ENCODE measurements at places on chromosomes 11 and 22.

- no peak for DNase-seq
Observed at GRCh38 chr11:13206086-13206640, 71.4 kb upstream of the BMAL1 start.

GRCh38 chr11:95676308-95676707, 113.3 kb downstream of the FAM76B start:
- no peak for DNase-seq

DNA sequence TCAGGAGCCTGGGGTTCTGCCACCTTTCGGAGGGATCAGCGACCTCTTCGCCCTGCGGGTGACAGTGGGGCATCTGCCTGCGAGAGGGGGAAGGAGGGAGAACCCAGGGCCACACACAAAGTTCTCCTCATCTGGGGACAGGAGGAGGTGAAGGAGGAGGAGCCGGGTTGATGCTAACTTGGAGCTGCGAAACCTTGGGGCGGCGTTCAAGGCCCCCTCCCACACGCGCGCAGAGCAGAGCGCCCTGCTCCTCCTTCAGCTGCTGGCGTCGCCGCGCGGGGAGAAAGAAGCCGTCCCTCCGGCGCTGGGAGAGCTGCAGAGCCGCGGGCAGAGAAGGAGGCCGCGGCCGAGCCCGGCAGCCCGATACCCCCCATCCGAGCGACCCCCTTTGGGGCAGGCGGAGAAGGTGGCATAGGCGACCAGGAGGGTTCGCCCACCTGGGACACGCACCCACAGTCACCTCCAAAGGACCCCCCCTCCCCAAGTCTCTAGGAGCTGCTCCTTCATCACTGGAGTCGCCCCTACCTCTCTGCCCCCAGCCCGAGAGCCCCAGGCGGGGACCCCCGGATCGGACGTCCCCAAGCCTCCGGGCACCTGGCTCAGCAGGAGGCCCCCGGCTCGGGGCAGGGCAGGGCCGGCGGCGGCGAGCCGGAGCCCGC, at the start of gene RASD2:
Gene RASD2 (plus strand): TSS at position 237 of the 659 bp plus-strand sequence. CDS start 5,979 bp downstream, outside the sequence.
- DNase-seq: peak; percentile 39

DNA sequence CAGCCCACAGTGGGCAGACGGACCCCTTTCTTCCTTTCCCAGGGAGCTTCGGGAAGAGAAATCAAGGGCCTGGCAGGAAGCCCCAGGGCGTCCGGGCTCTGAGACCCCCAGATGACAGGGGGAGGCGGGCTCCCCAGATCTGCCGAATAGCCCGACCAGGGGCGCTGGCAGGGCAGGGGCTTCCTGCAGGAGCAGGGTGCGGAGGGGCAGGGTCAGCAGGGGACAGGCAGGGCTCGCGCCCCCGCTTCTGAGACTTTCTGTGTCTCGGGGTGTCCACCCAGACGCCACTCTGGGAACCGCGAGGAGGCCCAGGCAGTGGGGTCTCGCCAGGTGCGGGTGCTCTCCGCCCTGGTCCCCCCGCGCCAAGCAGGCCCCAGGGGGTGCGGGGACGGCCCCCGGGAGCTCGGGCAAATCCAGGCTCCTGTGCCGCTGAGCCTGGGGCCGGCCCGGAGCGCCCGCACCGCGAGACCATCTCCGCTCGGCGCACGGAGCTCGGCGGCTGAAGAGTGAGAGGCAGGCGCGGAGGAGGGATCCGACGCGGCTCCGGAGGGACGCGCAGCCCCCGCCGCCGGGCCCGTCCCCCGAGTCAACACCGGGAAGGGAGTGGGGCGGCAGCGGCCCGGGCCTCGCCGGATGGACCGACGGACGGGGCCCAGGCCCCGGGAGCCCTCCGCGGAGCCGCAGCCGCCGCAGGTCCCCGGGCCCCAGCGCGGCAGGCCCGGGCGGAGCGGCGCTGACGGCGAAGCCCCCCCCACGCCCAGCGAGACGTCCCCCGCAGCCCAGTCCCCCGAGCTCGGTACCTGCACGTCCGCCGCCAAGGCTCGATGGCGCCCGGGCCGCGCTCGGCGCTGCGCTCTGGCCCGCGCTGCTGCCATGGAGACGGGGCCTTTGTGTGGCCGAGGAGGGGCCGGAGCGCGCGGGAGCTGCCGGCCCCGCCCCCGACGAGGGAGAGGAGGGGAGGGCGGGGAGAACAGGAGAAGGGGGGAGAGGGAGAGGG, at the start of gene PLXNB2:
Gene PLXNB2 (minus strand): TSS at position 894 of the 997 bp plus-strand sequence. CDS start 17,062 bp downstream, outside the sequence.
- DNase-seq: no peak

DNA sequence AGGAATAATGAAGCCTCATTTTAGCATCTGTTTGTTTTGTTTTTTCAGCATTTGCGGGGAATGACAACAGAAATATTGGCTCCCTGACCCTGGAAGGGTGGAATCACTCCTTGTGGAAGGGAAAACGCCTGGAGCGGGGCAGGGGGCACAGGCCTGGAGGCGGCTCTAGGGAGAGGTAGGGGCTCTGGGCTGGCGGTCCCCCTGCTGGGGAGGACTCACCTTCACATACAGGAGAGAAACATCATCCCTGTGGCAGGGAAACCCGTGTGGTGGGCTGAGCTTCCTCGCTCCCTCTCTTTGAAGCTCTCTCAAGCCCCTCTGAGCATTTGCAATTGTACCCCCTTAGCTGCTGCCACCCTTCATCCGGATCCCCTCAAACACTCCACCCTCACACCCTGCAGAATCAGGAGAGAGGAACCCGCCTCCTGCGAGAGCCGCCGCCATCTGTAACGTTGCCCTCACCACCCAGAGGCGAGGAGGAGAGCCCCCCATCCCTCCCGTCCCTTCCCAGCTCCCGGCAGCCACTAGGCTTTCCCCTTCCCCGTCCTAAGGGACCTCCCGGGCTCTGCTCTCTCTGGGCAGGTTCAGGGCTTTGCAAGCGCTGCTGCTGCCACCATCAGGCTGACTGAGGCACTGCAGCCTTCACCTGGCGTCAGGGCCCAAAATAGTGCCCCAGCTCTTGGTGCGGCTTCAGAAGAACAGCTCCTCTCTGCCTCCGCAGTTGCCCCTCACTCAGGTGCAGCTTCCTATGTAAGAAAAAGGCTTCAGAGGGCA, 10.4 kb downstream of the KIRREL3 start:
- no peak for DNase-seq

GRCh38 chr22:47858773-47859306, 1096.4 kb downstream of the TBC1D22A start:
- no peak for DNase-seq

DNA sequence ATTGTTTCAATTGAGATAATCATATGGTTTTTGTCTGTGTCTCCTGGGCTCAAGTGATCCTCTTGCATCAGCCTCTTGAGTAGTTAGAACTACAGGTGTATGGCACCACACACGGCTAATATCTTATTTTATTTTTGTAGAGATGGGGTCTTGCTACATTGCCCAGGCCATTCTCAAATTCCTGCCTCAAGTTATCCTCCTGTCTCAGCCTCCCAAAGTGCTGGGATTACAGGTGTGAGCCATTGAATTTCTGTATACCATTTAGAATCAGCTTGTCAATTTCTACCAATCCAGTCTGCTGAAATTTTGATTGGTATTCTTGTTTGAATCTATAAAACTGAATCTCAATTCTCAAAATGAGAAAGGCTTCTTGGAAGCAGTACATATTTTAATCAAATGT, 10.4 kb upstream of the KAT5 start:
- DNase-seq: no peak

DNA sequence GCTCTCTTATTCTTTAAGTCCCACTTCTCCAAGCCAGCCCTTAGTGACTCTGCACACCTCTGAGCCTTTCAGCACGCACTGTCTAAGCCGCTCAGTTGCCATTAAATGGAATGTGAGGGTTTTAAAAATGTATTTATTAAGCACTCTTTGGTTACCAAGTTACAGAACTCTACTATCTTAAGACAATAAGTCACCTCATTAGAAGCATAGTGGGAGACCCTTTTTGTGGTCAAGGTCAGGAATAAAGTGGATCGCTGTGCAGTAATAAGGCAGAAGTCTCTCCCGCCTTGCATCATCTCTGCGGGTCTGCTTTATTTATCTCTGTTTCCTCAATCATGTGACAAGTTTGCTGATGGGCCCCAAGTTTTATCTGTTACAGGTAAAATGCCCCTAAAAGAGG, 11.9 kb downstream of the SLC25A18 start:
- no peak for DNase-seq

DNA sequence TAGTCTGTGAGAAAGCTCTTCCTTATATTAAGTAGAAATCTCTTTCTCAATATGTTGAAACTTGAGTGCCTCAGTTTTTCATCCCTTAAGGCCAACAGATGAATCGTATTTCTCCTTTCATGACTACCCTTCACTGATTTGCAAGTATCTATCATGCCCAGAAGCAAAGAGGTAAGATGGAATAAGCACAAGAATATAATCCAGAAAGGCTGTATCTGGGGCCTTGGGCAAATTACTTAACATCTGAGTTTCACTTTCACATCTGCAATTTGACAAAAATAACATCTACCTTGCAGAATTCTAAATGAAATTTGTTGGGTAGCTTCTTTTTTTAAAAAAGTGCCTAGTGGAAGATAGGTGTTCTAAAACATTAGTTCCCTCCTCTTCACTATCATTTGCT, 552.4 kb upstream of the ANO5 start:
- DNase-seq: no peak

- no peak for DNase-seq
Observed at GRCh38 chr22:29308791-29309262, 2.4 kb downstream of the GAS2L1 start.

DNA sequence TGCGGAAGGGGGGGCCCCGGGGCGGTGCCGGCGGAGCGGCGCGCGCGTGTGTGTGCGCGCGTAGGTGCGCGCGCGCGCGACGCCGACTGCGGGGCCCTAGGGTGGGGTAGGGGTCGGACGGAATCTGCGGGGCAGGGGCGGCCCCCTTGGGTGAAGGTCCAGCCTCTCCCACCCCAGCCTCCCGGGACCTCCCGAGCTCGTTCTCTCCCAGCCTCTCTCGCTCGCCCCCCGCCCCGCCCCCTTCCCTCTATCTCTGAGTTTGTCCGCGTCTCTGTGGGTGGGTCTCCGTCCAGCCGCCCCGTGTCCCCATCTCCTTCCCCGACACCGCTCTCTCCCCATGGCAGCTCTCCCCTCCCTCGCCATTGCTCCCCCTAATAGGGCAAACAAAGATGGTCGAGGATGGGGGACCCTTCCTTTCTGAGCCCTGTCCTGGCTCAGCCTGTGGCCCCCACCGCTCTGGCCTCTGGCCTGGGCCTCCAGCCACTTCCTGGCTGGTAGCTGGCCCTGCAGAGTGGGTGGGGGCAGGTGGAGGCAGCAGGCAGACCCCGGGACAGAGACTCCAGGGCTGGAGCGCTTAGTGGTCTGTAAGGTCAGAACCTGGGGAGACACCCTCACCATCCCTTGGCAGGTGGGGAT, 33.0 kb upstream of the PRR5 start:
- no peak for DNase-seq

- DNase-seq: peak; percentile 77
Observed at GRCh38 chr22:23281406-23282088, 101.2 kb downstream of the BCR start.

DNA sequence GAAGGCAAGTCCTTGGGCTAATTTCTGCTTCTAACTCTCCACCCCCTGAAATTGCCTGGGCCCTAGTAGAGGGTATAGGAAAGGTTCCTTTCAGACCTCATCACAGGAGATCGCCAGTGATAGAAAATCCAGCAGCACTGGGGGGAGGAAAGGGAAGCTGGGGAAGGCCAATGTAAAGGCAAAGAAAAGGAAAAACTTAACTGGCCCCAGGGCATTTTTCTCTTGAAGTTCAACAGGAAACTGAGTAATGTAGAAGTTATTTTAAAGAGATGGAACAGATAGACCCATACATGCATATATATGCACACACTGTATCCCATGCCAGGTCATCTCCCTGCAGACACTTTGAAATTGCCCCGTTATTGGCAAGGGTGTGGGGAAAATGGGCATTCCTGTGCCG, 134.0 kb downstream of the TRIM44 start:
- DNase-seq: no peak

DNA sequence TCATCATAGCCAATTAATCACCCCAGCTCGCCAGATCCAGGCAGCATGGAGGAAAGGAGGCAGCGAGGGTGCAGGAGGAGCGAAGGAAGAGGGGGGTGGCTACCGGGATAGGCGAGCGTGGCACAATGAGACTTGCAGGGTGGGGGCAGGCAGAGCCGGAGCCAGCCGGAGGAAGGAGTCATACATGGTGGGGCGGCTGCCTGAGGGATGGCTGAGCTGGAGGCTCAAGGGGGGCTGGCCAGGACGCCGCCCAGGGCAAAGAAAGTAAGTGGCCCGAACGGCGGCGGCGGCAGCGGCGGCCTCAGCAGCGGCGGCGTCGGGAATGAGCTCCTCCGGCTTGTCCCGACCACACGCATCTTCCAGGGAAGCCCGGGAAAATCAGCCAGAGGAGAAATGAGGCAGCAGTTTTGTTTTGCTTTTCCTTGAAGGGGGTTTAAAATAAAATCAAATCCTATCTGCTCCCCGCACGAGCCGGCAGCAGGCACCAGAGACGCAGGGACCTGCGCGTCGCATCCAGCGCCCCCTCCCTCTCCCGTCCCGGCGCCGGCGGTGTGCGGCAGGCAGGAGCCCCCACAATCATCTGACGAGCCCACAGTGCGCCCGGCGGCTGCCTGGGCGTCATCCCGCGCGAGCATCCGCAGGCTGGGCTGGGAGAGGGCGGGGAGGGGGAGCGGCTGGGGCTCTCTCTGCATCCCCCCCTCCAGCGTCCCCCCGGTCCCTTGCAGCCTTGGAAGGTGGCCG, 263.6 kb downstream of the CTTN start:
- no peak for DNase-seq

GRCh38 chr22:48821727-48822126, 1005.9 kb downstream of the BRD1 start:
- no peak for DNase-seq

DNA sequence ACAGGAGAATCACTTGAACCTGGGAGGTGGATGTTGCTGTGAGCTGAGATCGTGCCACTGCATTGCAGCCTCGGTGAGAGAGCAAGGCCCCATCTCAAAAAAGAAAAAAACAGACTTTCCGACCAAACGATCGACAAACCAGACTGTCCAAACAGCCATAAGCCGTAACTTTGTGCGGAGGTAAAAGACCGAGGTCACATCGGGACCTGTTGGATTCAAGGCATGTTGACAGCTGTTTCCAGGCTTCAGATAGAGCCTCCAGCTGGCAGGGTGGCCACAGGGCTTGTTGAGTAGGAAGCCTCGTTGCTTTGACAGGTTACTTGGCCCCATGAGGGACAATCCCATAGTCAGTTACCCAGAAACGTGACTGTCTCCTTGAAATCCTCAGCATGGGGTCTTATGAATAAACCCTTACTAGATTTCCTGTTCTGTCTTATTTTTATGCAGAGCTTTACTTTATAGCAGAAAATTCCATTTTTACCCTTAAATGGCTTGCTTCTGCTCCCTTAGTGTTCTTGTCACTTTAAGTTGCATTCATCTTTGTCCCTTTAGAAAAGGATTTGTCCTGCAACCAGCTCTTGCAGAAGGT, 22.3 kb downstream of the PPARA start:
- no peak for DNase-seq
